ENCODE measurements at places on chromosomes 1 and 21. TPM values are rescaled to one million over a fixed set of nuclear protein-coding genes. Genes with fewer than 3 reads are reported as not detected.

DNA sequence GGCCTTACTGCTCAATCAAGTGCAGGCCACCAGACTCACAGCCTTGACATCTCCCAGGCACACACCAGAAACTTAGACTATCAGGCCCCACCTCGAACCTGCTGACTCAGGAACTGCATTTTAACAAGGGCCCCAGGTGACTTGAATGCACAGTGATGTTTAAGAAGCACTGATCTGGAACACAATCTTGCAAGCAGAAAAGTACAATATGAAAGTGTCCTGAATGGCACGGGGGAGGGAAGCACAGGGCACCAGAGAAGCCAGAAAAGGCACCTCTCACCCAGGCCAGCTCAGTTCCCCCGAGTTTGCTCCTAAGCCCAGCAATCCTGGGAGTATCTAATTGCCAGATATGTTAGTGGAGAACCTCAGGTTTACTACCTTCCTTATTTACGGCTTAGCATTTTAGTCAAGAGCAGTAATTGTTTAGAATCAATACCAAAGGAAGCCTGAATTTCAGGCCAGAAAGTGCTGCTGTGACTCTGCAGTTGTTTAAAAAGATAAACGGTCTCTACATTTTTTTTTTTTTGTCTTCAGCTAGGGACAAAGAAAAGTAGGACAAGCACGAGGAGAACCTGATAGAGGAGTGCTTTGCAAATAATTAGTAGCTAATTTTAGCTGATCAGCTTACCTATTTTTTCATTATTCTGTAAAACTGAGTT lies 50.9 kb upstream of the CDC42BPA start:
- no peak for DNase-seq

The NBPF6 gene
- total RNA-seq = not detected

GRCh38 chr1:33180226-33180910 lies 1.5 kb downstream of the TRIM62 start:
- DNase-seq = peak; percentile 96

GRCh38 chr1:190738317-190738716 lies 260.7 kb upstream of the BRINP3 start:
- no peak for DNase-seq

GRCh38 chr1:14217384-14217783 lies 381.1 kb upstream of the KAZN start:
- DNase-seq = no peak

GRCh38 chr1:226820941-226821718 lies 49.3 kb upstream of the PSEN2 start:
- DNase-seq = peak; percentile 85

DNA sequence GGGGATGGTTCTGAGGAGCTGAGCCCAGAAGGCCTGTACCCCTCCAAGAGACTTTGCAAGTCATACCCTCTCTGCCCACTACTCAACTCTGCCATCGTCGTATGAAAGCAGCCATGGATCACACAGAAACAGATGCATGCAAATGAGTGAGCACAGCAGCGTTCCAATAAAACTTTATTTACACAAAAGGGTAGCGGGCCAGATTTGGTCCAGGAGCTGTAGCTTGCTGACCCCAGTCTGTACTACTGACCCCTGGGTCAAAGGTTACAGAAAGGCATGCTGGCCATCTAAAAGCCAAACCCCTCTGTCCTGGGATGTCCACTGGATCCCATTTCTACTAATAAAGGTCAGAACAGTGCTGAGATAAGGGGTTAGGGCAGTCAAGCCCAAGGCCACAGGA lies 8.8 kb upstream of the AGTRAP start:
- DNase-seq = no peak

- DNase-seq = no peak
These were observed 538.4 kb upstream of the NCAM2 start for GRCh38 chr21:20459838-20460237.

GRCh38 chr1:219876798-219877209 lies 51.6 kb downstream of the SLC30A10 start:
- no peak for DNase-seq

The ZC3H12A gene
- total RNA-seq = 13.7 TPM

The REN gene
- not detected for total RNA-seq

- DNase-seq = no peak
These were observed 20.1 kb upstream of the MACF1 start for GRCh38 chr1:39184354-39184818.

The RNF186 gene
- not detected for total RNA-seq

- no peak for DNase-seq
These were observed 39.7 kb upstream of the JUN start for GRCh38 chr1:58823481-58824010.

GRCh38 chr21:27779606-27780005 lies 812.7 kb upstream of the ADAMTS5 start:
- no peak for DNase-seq

DNA sequence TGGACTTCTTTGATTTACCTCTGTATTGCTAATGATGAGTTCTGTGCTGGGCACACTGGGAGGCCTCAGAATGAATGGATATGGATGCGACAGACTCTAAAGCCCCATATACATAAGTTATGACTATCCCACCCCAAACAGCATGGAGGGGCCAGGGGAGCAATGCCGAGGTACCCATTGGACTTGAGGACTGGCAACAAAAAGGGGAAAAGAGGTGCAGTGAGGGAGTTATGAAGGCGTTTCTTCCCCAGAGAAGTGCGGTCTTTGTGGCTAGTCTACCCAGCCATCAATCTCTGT lies 15.2 kb upstream of the CDCA8 start:
- no peak for DNase-seq

GRCh38 chr21:21688889-21689288 lies 690.7 kb downstream of the NCAM2 start:
- no peak for DNase-seq

DNA sequence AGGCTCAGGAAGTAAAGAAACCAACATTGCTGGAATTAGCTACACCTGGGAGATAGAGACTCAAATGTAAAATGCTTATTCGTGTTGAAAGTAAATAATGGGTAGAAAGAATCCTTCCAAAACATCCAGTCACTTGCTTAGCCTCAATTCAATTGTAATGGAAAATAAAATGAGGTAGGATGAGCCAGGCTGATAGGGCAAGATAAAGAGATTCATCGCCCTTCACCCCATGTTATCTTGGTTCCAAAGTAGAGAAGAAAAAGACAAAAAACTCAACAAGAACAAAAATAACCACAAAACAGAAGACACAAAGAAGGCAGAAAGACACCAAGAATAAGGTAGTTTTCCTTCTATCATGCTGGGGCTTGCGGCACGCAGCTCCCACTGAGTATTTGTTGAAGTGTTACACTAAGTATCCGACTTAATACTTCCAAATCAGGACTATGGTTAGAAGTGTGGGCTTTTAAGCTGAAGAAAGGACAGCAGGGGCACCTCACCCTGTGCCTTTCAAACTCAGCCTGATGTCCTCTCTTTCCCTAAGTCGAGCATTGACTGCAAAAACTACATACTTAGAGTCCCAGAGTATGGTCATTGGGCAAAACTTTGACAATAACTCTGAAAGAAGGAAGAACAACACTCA lies 202.1 kb downstream of the VAV3 start:
- DNase-seq = no peak

- DNase-seq = no peak
These were observed 3.9 kb upstream of the TP53BP2 start for GRCh38 chr1:223849352-223850254.

GRCh38 chr1:82161700-82162141 lies 361.0 kb downstream of the ADGRL2 start:
- DNase-seq = no peak

- DNase-seq = peak; percentile 87
These were observed 118.1 kb downstream of the PGBD5 start for GRCh38 chr1:230308039-230308438.

The GBP7 gene
- not detected for total RNA-seq

The SELP gene
- 22.5 TPM for total RNA-seq

The GPR161 gene
- 6.0 TPM for total RNA-seq

DNA sequence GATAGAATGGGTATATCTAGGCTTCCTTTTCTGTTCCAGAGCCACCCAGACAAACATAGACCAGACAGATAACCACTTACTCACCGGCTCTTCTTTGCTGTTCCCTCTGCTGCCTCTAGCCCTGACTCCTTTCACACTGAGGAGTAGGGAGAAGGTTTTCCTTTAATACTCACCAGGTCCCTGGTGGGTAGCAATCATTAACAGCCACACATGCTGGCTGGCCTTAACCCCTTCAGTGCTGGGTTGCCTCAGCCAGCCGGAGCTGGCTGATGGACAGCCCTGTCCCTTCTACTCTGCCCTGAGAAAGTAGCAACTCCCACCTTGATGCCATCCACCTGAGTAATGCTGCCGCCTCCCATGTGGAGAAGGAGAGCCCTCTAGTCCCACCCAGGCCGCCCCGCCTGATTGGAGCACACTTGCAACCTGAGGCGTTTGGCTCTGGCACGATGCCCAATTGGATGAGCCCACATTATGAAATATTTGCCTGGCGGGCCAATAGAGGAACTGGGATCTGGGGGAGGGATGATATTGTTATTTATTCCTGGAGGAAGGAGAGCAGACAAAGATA lies 71.6 kb downstream of the PLEKHA6 start:
- DNase-seq = peak; percentile 82

DNA sequence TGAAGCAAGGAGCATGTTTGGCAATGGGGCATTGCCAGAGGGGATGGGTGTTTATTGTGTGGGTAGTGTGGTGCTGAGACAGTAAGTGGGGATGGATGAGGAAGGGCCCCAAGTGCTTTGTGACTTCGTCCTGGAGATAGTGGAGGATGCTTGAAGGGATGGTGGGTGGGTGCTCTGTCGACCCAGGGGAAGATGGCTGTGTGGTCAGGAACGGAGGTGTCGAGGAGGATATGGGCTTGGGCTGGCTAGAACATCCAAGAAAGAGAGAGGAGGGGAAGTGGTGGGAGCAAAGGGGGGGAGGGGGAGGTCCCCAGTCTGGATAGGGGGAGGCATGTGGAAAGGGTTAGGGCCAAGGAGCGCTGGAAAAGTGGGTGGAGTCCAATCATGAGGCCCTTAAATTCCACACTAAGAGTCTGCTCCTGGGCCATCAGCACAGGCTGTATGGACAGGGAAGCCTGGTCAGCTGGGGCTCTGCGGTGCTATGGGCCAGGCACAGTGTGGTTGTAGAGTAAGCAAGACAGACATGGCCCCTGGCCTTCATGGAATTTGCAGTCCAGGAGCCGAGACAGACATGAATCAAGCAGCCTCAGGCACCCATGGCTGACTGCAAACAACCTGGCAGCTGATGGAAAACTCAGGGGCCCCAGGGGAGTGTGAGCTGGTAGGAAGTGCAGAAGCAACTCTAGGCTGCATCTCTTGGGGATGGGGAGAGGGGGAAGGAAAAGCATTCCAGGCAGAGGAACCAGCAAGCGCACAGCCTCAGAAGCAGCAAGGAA lies 36.3 kb downstream of the EDN2 start:
- no peak for DNase-seq

GRCh38 chr1:47992720-47993415 lies 4.3 kb downstream of the TRABD2B start:
- DNase-seq = peak; percentile 61

The IGSF9 gene
- total RNA-seq = 1.4 TPM

The SEC16B gene
- 2.2 TPM for total RNA-seq

DNA sequence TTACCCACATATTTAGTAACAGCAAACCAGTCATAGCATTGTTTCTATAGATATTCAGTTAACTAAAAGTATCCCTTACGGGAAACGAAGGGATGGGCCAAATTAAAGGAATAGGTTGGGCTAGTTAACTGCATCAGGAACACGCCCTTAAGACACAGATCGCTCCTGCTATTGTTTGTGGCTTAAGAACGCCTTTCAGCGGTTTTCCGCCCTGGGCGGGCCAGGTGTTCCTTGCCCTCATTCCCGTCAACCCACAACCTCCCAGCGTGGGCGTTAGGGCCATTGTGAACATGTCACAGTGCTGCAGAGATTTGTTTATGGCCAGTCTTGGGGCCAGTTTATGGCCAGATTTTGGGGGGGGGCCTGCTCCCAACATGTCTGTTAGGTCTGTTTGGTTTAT lies 14.7 kb downstream of the TNFRSF18 start:
- no peak for DNase-seq

DNA sequence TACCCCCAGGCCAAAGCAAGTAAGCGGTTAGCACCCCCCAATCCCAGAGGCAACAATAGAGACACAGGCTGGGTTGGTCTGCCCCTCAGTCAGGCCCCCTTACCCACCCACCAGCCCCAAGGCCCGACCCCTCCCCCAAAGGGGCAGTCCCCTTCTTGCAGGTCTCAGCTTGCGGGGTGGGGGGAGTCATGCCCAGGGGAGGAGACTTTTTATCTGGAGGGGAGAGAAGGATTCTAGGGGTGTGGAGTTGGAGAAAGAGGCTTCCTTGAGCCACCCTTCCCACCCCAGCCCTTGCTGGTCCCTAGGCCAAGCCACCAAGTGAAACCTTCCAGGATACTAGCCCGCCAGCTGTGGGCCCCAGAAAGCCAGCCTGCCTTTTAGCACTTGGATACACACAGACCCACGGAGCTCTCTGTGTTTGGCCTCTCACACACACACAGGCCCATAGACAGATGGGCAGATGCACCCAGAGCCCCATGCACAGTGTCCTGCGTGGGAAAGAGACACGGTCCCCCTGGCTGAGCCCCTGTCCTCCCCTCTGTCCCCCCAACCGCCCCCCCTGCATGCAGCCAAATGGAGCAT lies 7.1 kb downstream of the TMEM54 start:
- no peak for DNase-seq

GRCh38 chr1:70034403-70034802 lies 171.0 kb downstream of the LRRC40 start:
- no peak for DNase-seq

The CRP gene
- total RNA-seq = not detected

The S100A14 gene
- 5.8 TPM for total RNA-seq

- DNase-seq = peak; percentile 55
These were observed at the start of gene LBR for GRCh38 chr1:225427235-225428067. LBR (minus strand) TSS chr1:225428038; CDS start chr1:225424075, 3,963 bp downstream.

The DCAF6 gene
- 129 TPM for total RNA-seq

The WDR64 gene
- total RNA-seq = not detected

DNA sequence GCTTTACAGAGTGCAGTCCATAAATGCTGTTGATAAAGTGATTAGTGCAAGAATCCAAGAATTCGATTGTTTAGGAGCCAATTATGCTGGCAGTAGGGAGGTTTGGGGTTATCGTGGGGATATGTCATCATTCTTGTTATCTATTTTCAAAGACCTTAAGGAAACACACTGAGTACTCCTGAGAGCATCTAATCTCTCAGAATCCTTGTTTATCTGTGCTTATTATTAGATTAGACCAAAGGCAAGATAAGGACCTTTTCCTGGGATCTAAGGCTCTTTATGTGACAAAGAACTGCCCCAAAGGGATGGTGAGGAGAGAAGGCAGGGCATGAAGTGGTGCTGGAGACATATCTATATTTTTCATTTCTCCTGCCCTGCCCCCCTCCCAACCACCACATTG lies 139.1 kb downstream of the TSEN15 start:
- DNase-seq = no peak

- no peak for DNase-seq
These were observed 20.7 kb upstream of the TRIM45 start for GRCh38 chr1:117142200-117142599.
